ENCODE measurements at places on chromosomes 6 and 20. TPM values are rescaled to one million over a fixed set of nuclear protein-coding genes. Genes with fewer than 3 reads are reported as not detected.

- ATAC-seq: no peak
Observed at GRCh38 chr20:34445177-34446065, 70.8 kb upstream of the DYNLRB1 start.

- no peak for ATAC-seq
Observed at GRCh38 chr6:31752739-31753319, 9.6 kb upstream of the SAPCD1 start.

GRCh38 chr20:41616228-41616627, 1.9 kb downstream of the CHD6 start:
- no peak for ATAC-seq

DNA sequence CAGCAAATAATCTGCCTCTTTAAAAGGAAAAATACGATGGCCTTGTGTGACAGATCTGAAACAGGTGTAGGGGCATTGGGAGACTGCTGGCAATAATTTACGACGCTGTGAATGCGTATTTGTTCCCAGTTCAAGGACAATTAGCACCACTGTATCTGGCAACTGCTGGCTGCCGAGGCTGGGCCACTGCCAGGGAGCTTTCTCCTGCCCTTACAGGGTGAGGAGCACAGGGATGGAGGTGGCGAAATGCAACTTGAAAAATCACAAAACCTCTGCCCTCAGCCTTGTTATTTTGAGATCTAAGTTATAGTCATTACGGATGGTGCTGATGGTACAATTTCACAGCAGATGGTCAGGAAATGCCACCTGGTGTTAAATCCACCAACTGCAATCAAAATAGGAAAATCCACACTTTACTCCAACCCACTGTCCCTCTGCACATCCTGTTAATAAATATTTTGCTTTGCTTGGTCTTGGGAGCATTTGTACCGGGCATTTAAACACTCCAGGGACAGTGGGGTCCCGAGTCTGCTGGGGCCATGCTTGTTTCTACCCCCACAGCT, 6.4 kb downstream of the MYLK4 start:
- no peak for ATAC-seq

ZCCHC3 gene
- total RNA-seq: 24.0 TPM

- no peak for ATAC-seq
Observed at GRCh38 chr20:60063739-60064380, 105.6 kb downstream of the CDH26 start.

GRCh38 chr20:16407251-16408067, 165.8 kb downstream of the KIF16B start:
- ATAC-seq: no peak

GRCh38 chr20:23363257-23363649, 1.3 kb downstream of the GZF1 start:
- ATAC-seq: no peak

SYCP2L gene
- total RNA-seq: 0.40 TPM

HELZ2 gene
- total RNA-seq: 19.5 TPM

CLDN20 gene
- total RNA-seq: not detected

DNA sequence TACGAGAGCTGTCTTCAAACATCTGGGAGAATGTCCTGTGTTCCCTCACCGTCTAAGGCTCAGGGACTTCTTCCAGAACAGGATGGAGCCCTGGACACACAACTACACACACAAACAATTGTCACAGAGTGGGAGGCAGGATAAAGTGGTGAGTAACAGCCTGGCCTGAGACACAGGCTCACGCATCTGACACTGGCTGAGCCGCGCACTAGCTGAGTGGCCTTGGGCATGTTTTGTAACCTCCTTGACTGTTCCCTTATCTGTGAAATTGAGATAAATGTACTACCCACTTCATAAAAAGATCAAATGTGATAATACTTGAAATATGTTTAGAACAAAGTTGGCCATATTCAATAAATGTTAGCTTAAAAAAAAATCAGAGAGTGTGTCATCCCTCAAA, 132.4 kb upstream of the ARMC2 start:
- ATAC-seq: no peak

GRCh38 chr6:90219209-90219985, 77.2 kb downstream of the BACH2 start:
- ATAC-seq: peak; percentile 58

GRCh38 chr6:151060766-151061531, 178.8 kb upstream of the AKAP12 start:
- no peak for ATAC-seq

DNA sequence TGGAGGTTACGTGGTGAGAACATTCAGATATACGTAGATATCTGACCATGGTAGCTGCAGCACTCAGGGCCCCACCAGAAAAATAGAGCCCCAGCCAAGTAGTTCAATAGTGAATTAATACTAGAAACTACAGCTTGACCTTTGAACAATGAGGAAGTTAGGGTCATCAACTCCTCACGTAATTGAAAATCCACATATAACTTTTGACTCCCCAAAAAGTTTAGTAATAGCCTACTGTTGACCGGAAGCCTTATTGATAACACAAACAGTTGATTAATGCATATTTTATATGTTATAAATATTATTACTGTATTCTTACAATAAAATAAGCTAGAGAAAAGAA, 117.9 kb downstream of the SNX5 start:
- ATAC-seq: no peak

DNA sequence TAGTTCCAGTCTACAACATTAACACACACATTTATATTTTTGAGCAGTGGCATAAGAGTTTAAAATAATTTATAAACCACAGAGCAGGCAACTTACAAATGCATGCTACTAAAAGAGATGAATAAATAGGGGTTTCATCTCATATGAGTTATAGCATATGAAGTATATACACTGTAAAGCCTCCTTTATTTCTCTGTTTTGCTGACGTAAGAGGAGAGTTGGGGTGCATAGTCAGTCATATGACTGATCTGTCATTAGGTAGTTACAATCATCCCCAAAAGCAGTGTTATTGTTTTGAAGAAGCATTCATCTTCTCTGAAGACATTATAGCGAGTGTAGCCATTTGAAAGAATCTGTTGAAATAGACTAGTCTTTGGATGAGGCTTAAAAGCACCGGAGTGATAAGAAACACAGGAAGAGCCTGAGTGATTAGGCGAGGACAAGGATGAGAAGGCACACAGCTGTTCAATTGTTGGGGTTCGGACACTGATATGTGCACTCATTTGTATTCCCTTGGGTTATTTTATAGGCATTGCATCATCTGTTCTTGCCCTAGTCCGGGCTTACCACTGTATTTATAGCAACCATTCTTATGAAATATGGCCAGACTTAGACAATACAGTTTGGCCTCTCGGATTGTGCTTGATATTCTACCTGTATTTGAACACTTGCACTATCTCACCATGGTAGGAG, 325.7 kb downstream of the SAMD5 start:
- ATAC-seq: no peak

GRCh38 chr6:117505311-117505710, 22.8 kb downstream of the DCBLD1 start:
- no peak for ATAC-seq

- ATAC-seq: no peak
Observed at GRCh38 chr20:59772931-59773913, 160.2 kb downstream of the SYCP2 start.

- no peak for ATAC-seq
Observed at GRCh38 chr6:22357724-22358189, 60.9 kb upstream of the PRL start.

BTN1A1 gene
- total RNA-seq: not detected

- no peak for ATAC-seq
Observed at GRCh38 chr6:36752187-36752885, 54.7 kb downstream of the RAB44 start.

DNA sequence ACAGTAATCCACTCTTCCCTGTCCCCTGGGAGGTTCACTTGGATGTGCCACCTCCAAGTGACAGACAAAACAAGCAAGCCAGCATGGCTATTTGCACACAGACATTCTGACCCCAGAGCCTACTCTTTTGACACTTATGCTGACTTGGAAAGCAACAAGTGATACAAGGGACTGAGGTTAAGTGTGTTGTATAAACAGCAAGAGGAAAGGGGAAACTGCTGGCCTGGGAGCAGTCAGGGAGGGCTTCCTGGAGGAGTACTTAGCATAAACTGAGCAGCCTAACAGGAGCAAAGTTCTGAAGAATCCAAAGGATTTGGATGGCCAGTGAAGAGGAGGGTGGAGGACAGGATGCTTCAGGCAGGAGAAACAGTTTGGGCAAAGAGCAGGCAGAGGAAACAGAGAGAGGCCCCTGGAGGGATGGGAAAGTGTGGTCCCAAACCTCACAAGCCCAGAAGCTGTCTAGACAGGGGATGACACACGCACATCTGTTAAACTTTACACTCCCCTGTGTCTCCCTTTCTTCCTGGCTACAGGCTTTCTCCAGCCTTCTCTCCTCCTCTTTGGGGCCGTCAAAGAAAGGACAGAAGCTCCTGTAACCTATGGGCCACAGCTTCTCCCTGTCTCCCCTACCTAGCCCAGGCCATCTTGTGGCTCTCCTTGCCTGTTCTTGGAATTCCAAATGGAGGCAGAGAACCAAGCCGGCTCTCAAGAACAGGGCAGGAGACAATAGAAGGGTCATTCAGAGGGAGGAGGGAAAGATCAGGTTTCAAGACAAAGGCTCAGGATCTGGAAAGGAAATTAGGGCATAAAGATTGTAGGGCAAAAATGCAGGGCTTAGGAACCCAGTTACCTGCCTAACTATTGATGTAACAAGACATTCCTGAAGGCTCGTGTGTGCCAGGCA, 19.3 kb downstream of the SULF2 start:
- no peak for ATAC-seq

DNA sequence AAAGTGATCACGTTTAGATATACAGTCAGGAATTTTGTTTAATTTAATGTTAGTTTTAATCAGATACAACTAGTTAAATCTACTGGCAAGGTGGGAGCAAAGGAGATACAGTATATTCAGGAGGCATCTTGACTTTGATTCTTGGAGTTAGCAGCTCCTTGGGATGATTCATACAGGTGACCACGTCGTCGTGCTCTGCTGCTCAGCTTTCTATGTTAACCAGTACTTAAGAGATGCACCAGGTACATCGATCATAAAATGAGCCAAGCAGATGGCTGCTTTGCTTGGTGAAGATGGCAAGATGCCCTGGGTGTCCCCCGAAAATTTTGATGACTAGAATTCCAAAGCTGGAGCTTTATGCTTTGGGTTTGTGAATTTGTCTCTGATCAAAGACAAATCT, 64.7 kb downstream of the TBC1D7 start:
- ATAC-seq: no peak
